WTC11 (cell line): ENCODE measurements at places on chromosomes 2 and 18. TPM values are rescaled to one million over a fixed set of nuclear protein-coding genes. Genes with fewer than 3 reads are reported as not detected.

DNA sequence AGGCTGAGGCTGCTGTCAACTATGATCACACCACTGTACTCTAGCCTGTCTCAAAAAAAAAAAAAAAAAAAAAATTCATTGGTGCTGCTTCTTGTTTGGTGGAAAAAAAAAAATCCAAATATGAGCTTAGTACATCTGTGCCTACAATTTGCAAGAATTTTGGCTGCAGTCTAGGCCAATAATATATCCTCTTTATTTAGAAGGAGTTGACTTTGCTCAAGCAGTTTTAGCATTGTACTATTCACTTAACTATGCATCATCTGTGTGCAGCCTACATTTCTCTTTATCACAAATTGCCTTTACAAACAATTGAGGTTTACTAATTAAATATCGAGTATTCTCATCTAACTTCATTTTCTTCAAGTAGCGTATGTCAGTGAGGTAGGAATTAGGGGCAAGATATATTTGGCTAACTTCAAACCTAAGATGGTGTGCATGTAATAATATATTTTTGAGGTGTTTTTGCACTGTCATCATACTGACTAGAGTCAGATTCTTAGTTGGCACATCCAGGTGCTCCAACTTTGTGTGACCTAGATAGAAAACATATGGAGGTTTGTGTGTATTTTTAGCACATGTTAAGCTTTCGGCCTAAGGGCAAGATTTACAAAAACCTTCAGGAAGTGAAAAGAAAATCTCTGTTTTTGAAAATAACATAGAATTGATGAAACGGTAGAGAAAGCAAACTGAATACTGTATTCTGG, 51.8 kb downstream of the PMS1 start:
- H3K4me3 ChIP-seq: no peak overlapping the region
- no peaks in the 10 kb centered on the region for H3K27me3 ChIP-seq
- no peak for DNase-seq
- peak overlapping the region; percentile 78; the same call in 1 of the 2 replicates for H3K27ac ChIP-seq
- peaks cover 8% of the 10 kb centered on the region for H3K4me1 ChIP-seq

DNA sequence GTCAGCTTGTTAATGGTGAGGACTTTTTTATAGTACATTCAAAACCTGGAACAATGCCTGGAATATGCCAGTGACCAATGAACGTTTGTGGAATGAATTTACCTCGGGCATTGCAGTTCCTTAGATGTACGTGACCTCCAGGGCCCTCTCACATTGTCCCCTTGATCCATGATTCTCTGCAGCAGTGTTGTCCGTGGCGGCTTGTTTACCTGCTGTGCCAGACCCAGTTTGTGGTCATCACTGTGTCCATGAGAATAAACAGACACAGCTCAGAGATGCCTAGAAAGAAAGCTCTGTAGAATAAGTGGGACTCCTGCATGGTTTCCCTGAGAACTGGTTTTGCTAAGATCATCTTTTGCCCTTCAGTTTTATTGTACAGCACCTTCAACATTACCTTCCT, 1132.2 kb downstream of the DPP10 start:
- H3K36me3 ChIP-seq: peaks cover 11% of the 10 kb centered on the region
- H3K27me3 ChIP-seq: no peaks in the 10 kb centered on the region
- H3K4me1 ChIP-seq: no peaks in the 10 kb centered on the region
- no peak overlapping the region for H3K4me3 ChIP-seq

- no peak overlapping the region for H3K4me3 ChIP-seq
- no peaks in the 10 kb centered on the region for H3K4me1 ChIP-seq
- no peak for DNase-seq
- H3K36me3 ChIP-seq: peaks cover 18% of the 10 kb centered on the region
Measured at GRCh38 chr2:80737047-80737446, 432.5 kb upstream of the LRRTM1 start.

GRCh38 chr2:158931572-158931971, 36.9 kb upstream of the TANC1 start:
- no peak overlapping the region for H3K27ac ChIP-seq
- peaks cover 18% of the 10 kb centered on the region for H3K4me1 ChIP-seq
- H3K27me3 ChIP-seq: peaks cover 7% of the 10 kb centered on the region
- H3K36me3 ChIP-seq: no peaks in the 10 kb centered on the region; the same call in 1 of the 2 replicates

DNA sequence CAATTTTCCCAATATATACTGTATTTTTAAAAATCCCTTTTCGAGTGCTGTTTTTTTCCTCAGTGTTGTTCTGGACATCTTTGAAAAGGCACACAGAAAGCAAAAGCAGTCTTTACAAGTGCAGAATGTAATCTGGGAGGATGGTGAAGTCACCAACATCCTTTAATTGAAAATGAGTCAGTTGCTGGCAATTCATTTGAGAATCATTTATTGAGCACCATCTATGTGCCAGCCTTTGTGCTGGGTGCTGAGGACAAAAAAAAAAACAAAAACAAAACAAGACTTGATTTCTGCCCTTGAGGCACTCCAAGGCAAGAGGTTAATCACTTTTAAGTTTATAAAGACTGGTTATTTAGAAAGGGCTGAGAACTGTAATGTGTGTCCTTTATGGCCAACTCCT, 46.7 kb upstream of the ACVR1 start:
- H3K27ac ChIP-seq: no peak overlapping the region
- DNase-seq: no peak
- peaks cover 2% of the 10 kb centered on the region; the same call in 1 of the 2 replicates for H3K36me3 ChIP-seq
- peaks cover 90% of the 10 kb centered on the region for H3K27me3 ChIP-seq

GRCh38 chr2:84801811-84802210, 79.1 kb downstream of the TRABD2A start:
- peaks cover 13% of the 10 kb centered on the region for H3K36me3 ChIP-seq
- H3K27ac ChIP-seq: no peak overlapping the region
- H3K4me3 ChIP-seq: no peak overlapping the region
- peaks cover 5% of the 10 kb centered on the region; the same call in 1 of the 2 replicates for H3K27me3 ChIP-seq
- H3K4me1 ChIP-seq: peaks cover 21% of the 10 kb centered on the region

- H3K36me3 ChIP-seq: no peaks in the 10 kb centered on the region
- no peak overlapping the region for H3K27ac ChIP-seq
- peaks cover 8% of the 10 kb centered on the region for H3K4me1 ChIP-seq
- no peak overlapping the region for H3K4me3 ChIP-seq
- no peaks in the 10 kb centered on the region; the same call in 1 of the 2 replicates for H3K27me3 ChIP-seq
Measured at GRCh38 chr2:3625186-3625585, 30.3 kb downstream of the COLEC11 start.

DNA sequence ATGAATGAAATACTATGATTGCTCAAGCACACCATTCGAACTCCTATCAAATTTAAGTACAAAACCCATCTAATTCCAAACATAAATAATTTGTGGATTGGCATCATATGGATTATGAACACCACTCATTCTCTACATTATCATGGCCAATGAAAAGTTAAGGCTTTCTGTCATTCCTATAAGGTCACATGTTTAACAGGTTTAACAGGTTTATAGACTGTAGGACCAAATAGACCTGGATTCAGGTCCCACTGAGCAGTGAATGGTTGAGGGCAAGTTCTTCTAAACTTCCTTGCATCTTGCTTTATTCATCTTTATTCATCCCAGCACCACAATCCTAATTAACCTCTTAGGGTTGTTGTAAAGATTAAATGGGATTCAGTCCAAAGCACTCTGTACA, 33.4 kb downstream of the FBXO36 start:
- peaks cover 34% of the 10 kb centered on the region for H3K4me1 ChIP-seq
- H3K27me3 ChIP-seq: no peaks in the 10 kb centered on the region
- H3K36me3 ChIP-seq: peaks cover 3% of the 10 kb centered on the region; the same call in 1 of the 2 replicates
- DNase-seq: no peak
- H3K4me3 ChIP-seq: no peak overlapping the region
- H3K27ac ChIP-seq: no peak overlapping the region

DNA sequence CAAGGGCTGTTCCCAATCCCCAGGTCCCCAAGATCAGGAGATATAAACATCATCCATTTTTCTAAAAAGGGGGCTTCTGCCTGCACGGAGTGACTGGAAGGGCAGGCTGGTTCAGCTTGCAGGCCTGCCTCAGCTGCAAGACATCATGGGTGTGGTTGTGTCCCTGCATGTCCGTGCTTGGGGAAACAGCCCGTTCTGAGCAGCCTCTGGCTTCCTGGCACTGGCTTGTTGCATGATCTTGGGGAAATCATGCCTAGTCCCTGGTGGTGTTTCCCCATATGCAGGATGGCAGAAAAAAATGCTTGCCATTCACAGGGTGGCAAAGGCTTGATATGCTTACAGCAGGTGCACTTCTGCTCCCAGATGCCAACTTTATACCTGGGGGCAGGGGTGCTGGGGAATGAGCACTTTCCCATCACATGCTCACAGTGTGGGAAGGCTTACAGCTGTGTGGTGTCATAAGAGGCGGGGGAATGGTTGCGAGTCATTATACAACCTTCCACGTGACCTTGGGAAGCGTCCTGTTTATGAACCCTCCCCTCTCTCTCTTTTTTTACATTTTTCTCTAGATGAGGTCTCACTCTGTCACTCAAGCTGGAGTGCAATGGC, 7.2 kb downstream of the PCARE start:
- no peaks in the 10 kb centered on the region for H3K36me3 ChIP-seq
- DNase-seq: no peak
- peaks cover 15% of the 10 kb centered on the region for H3K4me1 ChIP-seq
- H3K27ac ChIP-seq: no peak overlapping the region
- H3K4me3 ChIP-seq: no peak overlapping the region

DNA sequence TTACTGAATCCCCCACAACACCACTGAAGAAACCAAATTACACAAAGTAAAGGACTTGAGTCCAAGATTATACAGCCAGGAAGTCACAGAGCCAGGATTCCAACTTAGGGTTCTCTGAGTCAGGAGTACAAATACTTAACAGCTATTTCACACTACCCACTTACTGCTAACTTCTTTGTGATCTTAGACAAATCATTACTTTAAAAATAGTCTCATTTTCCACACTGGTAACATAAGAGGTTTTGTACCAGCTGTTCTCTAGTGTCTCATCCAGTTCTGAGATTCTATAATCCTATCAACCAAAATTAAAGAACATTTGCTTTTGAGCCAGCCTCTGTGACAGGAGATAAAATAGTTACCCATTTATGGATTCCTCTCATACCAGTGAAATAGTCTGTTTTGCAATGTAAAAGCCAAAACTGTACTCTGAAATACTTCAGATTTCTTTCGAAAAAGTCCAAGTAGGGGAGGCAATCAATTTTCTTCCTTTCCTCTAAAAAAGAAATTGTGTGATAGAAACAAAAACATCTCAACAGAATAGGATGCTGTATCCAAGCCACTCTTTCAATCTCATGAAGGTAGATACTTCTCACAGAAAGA, 157.6 kb downstream of the LRATD1 start:
- H3K27ac ChIP-seq: no peak overlapping the region
- H3K36me3 ChIP-seq: peaks cover 24% of the 10 kb centered on the region
- H3K4me3 ChIP-seq: no peak overlapping the region
- no peaks in the 10 kb centered on the region for H3K4me1 ChIP-seq
- peaks cover 5% of the 10 kb centered on the region; the same call in 1 of the 2 replicates for H3K27me3 ChIP-seq

DNA sequence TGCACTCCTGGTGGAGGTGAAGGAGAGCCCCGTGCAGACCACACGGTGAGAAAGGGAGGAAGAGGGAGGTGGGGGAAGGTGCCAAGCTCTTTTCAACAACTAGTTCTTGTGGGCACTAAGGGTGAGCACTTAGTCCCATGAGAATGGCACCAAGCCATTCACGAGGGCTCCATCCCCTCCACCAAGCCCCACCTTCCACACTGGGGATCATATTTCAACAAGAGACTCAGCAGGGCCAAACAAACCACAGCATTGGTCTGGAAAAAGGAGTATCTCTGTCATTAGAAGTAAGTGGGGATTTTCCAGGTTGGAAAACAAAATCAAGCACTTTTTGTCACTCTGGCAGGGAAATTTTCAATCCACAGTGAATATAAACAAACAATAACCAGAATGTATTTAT, 38.4 kb downstream of the ZAP70 start:
- peak overlapping the region; percentile 67; the same call in 1 of the 2 replicates for H3K27ac ChIP-seq
- no peaks in the 10 kb centered on the region for H3K27me3 ChIP-seq
- H3K36me3 ChIP-seq: peaks cover 3% of the 10 kb centered on the region
- no peak for DNase-seq
- no peak overlapping the region for H3K4me3 ChIP-seq
- H3K4me1 ChIP-seq: peaks cover 34% of the 10 kb centered on the region

The PJVK gene
- total RNA-seq: 2.5 to 6.8 TPM (median 4.4 TPM) in 3 replicates

The SERPINB12 gene
- not detected in 3 replicates for total RNA-seq
